ENCODE measurements at places on chromosomes 11 and 22.

- DNase-seq: no peak
These were observed 96.6 kb upstream of the LMO1 start for GRCh38 chr11:8360086-8360828.

DNA sequence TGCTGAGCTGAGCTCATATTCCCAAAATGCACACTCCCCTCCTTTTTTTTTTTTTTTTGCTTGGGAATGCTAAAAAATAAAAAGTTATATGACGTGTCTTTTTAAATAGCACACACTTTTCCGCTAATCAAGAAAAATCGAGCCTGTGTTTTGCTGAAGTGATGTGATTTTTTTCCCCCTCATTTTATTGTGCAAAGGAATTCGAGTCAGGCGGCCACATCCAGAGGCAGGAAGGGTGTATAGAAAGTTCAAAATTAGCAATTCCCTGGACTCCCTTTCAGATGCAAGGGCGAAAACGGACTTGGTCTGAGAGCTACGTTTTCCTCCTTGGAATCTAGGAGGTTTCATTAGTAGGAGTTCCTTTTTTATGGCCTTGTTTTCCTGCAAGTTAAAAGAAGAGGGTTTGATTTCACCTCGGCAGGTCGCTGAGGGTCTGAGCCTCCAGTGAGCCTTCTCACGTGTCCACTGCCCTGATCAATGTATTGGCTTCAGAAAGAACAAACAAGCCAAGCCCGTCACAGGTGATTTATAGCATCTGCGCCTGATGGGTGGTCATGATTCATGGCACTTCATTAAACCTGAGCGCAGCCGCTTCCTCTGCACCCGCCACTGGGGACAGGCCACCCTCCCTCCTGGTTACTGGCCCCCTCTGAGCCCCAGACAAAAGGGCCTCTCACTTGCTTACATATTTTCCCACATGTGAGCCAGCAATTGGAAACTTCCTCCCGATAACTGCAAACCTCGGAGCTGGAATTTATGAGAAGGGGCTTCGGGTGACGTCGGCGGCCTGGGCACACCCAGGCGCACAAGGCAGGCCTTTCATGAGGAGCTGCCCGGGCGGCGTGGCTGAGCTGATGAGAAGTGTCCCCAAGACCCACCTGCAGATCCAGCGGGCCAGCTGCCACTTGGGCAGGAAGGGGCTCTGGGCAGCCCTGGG, 64.4 kb upstream of the LINC01488 start:
- DNase-seq: no peak

DNA sequence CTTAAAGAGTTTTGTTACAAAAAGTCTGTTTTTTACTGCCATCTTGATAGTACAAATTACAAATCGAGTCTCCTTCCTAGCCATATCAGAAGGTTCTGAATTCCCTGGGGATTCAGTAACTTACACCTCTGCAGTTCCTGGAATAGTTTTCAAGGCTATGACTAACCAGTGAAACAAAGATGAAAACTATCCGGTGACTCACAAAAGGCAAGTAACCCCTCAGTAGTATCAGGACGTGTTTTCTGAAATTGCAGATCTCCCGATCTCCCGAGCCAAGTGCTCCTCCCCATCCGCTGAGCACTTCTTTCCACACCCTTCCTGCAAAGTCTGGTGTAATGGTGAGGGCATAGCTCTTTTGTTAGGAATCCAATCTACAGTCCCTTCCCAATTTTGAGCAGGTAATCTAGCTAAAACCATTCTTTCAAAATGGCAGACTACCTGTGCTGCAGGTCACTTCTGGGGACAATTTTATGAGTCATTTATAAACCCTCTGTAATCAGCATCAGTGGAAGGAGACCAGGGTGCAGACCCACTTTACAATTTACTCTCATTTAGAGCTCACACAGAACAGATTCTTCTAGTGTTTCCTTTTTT, 7.7 kb downstream of the E2F8 start:
- DNase-seq: no peak

- DNase-seq: no peak
These were observed 92.7 kb downstream of the SGSM3 start for GRCh38 chr22:40463017-40463631.

DNA sequence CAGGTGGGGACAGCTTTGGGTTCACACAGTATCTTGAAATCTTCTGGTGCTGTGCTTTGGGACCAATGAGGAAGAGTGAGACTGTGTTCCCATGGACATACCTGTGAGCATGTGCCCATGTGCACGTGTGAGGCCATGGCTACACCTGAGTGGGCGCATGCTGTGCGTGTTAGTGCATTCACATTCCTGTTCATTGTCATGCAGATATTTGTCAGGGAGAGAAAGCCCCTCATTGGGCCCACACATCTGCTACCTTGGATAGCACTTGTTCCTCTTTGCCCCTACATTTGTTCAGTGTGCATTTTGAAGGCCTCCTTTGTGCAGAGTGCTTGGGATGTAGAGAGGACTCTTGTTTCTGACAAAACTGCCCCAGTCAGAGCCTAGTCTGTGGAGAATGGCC, 154.3 kb upstream of the E2F8 start:
- DNase-seq: no peak

- no peak for DNase-seq
These were observed 25.5 kb upstream of the CYP2D6 start for GRCh38 chr22:42156121-42156520.

GRCh38 chr11:105786741-105787140, 176.9 kb downstream of the GRIA4 start:
- DNase-seq: no peak

DNA sequence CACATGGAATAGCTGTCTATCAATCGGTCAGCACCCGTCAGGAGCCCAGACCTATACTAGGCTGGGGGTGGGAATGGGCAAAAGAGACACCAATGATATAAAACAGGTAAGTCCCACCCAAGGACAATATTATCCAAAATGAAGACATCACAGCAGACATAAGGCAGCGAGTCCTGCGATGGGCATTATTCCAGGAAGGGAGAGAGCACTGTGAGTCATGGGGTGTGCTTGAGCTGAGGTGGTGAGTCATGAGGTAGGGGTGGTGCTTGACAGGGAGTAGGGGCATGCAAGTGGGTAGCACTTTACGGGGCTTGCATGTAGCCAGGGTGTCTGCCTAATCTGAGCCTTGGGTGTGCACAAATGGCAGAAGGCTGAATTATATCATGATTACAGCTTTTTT, 605.0 kb upstream of the CADM1 start:
- no peak for DNase-seq

DNA sequence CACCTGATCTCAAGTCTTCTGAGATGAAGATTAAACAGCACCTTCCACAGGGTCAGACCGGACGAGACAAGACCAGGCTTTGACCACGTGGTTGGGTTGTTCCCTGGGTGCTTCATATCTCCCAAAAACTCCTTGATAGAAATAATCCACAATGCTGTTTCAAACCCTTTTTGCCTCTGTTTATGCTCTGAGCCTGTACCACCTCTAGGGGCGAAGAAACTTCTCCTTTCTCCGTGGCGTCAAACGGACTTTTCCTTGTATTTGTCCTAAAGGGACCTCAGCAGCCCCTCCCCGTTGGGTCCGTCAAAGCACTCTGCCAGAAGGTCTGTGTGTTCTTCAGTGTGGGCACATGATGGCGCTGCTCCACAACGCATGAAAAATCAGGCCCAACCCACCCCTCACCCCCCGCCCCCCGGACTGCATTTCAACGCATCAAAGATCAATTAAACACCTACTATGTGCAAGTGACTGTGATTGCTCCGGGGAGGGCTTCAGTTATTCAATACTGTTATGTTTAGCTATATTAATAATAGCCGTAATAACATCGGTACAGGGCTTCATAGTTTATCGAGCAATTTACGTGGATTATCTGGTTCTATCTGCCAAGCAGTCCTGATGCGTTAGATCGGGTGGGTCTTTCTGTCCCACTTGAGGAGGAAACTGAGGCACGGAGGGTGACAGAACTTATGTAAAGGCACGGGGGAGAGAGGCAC, 17.3 kb upstream of the EIF3D start:
- no peak for DNase-seq

DNA sequence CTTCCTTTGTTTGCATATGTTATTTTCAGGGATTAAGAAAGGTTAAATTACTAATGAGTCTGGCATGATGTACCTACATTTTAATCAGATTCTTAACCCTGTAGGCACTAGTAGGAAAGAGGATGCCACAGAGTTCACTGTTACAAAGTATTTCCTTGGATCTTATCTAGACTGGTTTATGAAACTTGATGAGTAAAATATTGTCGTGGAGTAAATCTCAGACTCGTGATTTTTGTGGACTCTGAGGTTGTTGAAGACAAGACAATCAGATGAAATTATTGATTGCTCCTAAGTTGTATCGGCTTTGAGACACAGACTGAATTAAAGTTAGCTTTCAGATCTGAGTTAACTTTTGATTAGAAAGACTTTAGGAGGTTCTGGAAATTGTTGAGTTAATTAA, 6.0 kb downstream of the KMT2A start:
- no peak for DNase-seq

- DNase-seq: no peak
These were observed 7.9 kb downstream of the PNPLA5 start for GRCh38 chr22:43883719-43884415.

- no peak for DNase-seq
These were observed 5.4 kb downstream of the INPP5J start for GRCh38 chr22:31128156-31128555.

DNA sequence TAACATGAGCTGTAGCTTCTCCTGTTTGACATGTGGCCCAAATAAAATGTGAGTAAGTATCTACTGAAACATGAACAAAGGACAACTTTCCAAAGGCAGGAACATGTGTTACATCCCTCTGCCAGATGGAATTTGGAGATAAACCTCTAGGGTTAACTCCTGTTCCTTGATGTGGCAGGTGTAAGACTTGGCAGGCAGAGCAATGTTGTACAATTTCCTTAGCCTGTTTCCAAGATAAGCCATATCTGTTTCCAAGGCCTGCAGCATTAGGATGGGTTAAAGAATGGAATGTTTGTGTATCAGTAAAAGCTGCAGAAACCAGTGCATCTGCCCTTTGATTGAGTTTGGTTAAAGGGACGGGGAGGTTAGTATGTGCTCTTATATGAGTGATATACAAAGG, 8.8 kb upstream of the DNAJB13 start:
- DNase-seq: no peak

GRCh38 chr11:3132831-3133260, 32.3 kb downstream of the OSBPL5 start:
- DNase-seq: peak; percentile 11

DNA sequence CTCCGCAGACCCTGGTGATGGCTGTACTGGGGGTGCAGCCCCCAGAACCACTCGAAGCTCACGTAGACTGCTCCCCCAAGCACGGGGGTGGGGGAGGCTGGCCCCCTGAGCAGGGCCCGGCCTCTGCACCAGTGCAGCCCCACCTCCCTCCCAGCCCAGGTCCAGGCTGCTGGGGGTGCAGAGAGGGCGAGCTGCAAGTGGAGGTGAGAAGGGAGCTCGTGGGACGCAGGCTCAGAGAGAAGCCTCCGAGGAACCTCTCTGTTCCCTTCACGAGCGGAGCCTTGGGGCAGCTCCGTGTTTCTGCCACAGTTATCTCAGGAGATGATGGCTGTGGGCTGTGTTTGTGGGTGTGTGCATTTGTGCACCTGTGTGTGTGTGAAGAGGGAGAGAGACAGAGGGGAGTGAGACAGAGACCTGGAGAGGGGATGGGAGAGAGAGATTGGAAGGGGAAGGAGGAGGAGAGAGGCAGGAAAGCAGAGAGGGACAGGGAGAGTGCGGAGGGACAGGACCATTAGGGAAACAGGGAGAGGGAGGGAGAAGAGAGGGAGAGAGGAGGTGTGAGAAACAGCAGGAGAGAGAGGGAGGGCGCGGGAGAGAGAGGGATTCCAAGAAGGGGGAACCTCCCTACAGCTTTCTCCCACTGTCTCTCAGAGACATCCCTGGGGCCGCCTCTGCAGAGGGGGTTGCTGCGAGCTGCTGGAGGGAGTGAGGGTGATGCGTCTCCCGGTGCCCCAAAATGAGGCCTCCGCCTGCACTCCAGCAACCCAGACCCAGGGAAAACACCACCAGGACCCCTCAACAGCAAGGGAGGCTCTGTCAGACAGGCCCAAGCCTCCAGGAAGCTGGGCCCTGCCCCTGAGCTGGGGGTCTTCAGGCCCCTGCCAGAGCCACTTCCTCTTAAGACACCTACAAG, 1488.6 kb downstream of the BRD1 start:
- no peak for DNase-seq

GRCh38 chr11:132610216-132610615, 922.1 kb downstream of the OPCML start:
- DNase-seq: no peak

DNA sequence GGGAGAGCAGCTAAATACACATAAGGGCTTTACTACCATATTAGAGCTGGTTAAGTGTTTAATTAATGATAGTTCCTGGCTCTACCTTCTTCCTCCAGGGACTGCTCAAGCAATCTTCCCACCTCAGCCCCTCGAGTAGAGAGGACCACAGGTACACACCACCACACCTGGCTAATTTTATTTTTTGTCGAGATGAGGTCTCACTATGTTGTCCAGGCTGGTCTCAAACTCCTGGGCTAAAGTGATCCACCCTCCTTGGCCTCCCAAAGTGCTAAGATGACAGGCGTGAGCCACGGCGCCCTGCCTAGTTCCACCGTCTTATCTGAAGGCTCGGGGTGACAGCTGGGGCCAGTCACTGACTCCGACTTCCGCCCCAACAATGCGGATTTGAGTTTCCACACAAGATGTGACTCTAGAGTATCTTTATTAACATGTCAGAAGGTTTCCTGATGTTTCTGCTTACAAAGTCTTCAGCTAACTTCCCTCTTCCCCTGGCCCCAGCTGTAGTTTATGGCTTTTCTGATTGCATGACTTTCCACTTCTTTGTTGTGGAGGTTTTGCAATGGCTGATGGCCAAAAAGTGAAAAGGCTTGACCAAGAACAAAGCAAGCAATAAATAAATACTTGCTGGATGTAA, 16.8 kb downstream of the TPST2 start:
- DNase-seq: no peak

DNA sequence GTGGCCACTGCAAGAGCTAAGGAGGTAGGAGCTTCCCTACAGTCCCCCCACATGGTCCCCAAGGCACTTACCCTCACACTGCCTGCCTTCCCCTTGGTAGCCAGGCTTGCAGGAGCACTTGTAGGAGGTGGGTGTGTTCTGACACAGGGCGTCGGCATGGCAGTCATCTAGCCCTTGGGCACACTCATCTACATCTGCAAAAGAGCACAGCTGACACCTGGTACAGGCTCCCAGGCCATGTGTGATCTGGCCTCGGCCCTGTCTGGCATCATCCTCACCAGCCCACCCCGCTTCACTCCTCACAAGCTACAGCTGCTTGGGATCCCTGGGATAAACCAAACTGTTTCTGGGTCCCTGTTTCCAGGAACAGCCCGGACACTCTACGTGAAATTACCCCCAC, 1.8 kb downstream of the SCUBE2 start:
- no peak for DNase-seq
